ENCODE measurements at places on chromosomes 3 and 15.

DNA sequence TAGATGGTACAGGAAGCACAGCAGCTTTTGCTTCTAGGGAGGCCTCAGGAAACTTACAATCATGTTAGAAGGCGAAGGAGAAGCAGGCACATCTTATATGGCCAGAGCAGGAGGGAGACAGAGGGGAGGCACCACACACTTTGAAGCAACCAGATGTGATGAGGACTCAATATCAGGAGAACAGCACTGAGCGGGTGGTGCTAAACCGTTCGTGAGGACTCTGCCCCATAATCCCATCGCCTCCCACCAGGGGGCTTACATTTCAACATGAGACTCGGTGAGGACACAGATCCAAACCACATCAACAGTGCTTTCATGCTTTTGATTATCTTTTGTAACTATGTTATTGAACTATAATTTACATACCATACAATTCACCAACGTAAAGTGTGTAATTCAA lies 7.6 kb upstream of the TMEM44 start:
- peak; percentile 82 for DNase-seq

- DNase-seq: peak; percentile 88
These were observed 111.4 kb downstream of the DLG1 start for GRCh38 chr3:197186887-197187588.

- peak; percentile 72 for DNase-seq
These were observed 98.6 kb downstream of the TCF12 start for GRCh38 chr15:57017024-57017423.

- DNase-seq: no peak
These were observed 5.9 kb upstream of the CD47 start for GRCh38 chr3:108096532-108097321.

DNA sequence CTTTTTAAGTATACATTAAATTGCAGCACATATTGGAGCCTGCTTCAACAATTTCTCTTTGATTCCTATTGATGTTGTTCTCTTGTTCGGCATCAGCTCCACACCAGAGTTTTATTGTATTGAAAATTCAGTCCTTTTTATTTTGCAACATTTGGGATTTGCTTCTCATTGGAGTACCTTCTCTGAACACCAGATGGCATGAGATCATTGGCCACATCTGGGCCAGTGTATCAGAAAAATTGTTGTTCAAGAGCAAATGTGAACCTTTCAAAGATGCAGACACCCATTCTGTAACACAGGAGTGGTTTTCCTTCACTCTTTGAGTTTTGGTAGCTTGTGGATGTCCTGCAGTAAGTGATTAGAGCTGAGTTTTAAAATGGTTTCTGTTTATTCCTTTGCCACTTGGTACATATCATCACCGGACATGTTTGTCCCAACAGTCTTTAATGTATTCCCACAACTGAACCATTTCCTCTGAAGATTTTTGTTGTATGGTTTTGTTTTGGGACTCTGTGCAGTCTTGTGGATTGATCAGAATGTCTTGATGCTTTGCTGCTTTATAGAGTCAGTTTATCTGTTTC lies 96.1 kb downstream of the MCTP2 start:
- peak; percentile 75 for DNase-seq

DNA sequence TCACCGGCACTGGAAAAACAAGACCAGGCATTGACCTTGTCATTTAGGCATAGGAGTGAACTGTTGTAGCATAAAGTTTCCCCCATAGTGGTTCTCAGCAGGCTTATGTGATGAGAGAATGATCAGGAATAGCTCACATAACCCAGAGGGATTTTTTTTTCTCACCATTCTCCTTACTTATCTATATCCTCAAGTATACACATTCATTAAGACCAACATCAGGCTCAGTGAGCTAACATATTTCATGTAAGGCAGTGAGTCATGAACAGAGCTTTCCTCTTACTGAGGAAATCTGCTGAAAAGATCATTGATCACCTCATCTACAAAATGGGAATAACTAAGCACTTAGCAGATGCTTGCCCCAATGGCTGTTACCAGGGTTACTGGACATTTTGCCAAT lies 396.6 kb upstream of the TMCO5A start:
- DNase-seq: no peak

GRCh38 chr15:73928241-73928579 lies 1.9 kb downstream of the LOXL1 start:
- DNase-seq: no peak

GRCh38 chr15:89631902-89632264 lies 23.4 kb downstream of the KIF7 start:
- no peak for DNase-seq

DNA sequence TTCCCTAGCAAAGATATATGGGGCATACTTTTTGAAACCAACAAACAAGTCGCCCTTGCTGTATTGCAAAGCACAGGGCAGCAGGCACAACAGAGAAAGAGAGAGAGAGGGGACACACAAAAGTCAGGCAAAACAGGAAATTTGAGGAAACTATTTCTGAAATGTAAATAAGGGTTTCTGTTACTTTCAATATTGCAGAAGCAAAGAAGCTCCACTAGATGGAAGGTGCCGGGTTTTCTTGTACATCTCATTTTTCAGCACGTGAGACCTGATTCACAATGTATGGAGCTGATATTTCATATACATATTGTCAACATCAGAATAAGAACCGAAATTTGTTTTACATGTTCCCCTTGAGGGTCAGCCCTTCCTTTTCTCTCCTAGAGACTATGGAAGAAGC lies 127.4 kb downstream of the FOXP1 start:
- peak; percentile 65 for DNase-seq

DNA sequence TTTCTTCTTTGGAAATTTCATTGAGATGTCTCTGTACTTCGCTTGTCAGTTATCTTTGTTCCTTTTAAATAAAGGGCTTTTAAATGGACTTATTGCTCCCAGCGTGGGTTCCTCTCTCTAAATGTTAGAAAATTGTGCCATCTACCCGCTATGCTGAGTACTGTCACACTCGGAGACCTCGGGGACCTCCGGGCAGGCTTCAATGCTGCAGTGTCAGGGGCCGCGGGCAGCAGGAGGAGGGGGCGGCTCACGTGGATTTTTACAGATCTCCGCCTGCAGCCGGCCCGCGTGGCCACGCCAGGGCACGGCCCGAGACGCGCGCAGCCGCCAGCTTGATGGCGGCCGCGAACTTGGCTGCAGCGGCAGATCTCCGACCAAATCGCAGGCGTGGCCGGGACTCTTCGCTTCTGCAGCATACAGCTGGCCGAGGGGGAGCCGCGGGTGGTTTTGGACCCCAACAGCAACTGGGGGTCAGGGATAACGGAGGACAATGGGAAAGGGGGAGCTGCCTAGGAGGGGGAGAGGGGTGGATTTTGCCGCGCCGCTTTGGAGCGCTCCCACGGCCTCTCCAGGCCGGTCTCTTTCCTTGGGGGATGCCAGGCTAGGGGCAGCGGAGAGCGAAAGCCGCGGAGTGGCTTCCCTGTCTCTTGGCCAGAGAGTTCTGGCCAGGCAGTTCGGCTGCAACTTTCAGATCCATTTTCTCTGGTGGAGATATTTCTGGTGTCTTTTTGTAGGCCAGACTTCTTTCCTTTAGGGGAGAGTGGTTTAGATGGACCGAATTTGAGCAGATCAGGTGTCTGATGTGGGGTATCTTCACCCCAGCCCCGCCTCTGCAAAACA lies 15.3 kb downstream of the NR2F2 start:
- peak; percentile 75 for DNase-seq

DNA sequence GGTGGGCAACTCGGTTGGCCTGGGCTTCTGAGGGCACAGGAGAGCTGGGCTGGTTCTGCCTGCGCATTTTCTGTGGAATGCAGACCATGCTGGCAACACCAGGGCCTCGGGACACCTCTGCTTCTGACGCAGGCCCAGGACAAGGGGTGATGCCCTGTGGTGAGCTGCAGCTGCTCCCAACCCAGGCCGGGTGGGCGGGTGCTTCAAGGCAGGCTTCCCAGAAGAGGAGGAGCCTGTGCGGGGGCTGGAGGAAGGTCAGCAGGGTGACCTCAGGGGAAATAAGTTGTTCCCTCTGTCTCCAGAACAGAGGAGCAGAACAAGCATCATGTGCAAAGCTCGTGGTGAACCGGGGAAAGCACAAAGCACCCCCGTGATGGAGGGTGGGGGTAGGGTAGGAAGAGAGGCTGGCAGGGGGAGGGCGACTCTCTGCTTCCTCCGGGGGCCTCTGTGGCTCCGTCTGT lies 11.0 kb upstream of the PLXNA1 start:
- no peak for DNase-seq

DNA sequence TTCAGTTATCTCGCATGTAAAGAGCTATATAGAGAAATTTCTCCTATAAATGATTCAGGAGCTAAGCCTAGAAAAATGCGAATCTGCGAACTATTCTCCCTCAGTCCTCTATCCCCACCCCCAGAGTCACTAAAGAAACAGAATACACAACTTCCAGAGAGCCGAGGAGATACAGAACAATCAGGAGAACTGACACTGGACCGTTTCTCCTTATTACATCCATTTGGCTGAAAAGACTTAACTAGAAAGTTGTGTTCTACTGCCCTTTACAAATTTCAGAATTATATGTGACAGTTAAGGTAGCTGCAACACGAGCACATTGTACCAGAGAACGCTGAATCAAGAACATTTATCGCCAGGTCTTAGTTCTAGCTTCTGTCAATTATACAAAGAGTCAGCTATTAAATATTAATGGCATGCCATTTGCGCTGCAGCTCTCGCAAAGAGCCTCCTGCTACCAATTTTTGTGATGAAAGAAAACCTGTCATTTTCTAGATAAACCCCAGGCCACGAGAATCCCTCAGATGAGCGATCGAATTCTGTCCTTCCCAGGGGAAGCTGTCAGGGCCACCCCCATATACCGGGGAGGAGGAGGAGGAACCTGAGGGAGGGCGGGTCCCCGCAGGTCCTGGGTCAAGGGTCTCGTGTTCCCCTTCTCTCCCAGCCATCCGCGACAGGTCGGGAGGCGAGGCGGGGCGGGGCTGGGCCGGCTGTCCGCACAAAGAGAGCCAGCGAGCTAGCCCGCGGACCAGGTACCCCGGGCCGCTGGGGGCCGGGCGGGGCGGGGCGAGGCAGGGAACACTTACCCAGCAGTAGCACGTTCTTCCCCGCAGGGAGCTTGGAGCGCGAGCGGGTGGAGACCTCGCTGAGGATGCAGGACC lies 878 bp downstream of the DYNC1LI1 start:
- peak; percentile 76 for DNase-seq

- no peak for DNase-seq
These were observed 30.6 kb downstream of the INTS14 start for GRCh38 chr15:65580287-65580686.

- no peak for DNase-seq
These were observed 368.9 kb upstream of the ONECUT1 start for GRCh38 chr15:53158995-53159394.

DNA sequence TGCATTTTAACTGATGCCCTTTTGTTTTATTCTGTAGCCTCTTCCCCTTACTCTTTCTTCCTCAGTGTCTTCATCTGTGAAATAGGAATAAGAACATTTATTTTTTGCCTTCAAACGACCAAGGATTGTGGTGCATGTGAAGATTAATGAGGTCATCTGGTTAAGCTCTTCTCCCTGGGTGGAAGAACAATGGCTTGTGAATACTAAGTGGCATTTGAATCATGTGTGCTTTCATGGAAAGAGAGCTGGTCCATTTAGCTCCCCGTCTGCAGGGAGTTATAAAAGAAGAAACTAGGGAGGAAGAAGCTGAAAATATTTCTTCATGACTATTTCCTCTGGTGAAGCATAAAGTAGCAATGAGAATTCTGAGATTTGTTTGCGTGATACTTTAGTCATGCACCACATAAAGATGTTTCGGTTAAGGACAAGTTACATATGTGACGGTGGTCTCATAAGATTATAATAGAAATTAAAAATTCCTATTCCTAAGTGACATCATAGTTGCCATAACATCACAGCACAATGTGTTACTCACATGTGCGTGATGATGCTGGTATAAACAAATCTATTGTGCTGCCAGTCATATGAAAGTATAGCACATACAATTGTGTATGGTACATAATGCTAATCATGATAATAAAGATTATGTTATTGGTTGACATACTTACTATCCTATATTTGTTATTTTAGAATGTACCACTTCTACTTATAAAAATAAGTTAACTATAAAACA lies 374.3 kb downstream of the RBMS3 start:
- no peak for DNase-seq

- DNase-seq: no peak
These were observed 19.0 kb downstream of the TM4SF4 start for GRCh38 chr3:149493315-149494021.

GRCh38 chr15:43241100-43241499 lies 20.3 kb upstream of the EPB42 start:
- no peak for DNase-seq

- DNase-seq: no peak
These were observed 121.9 kb upstream of the CTDSPL start for GRCh38 chr3:37739579-37740290.

GRCh38 chr3:32456429-32457130 lies 46.1 kb downstream of the CMTM6 start:
- no peak for DNase-seq

- DNase-seq: no peak
These were observed 37.9 kb downstream of the ADIPOQ start for GRCh38 chr3:186880406-186880805.

DNA sequence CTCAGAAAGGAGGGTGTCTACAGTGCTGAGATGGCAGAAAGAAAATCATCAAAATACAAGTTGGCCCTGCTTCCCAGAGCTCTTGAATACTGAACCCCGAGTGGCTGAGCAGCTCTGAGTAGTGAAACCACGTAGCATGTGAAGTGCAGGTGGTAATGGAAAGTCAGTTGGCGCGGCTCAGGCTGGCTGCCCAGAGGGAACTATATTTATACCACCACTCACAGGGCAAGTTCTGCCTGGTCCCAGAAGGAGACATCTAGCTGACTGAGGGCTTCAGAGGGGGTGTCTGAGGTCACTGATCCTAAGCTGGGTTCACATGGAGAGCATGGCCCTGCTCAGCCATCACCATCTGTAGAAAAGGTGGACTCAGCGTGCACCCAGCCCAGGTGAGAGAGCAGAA lies 129.6 kb upstream of the AGBL1 start:
- no peak for DNase-seq

DNA sequence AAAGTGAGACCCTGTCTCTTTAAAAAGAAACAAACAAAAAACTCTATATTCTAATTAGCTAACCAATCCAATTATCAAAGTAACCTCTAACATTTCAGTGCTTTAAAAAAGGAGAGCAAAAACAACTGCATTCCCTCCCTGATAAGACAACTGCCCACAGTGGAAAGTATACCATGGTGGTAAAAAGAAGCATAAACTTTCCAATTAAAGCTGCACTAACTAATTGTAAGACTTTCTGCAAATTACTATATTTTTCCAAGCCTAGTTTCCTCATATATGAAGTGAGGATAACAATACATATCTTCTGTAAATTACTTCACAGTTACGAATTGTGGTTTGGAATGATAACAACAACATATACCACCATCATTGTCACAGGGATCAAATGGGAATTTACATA lies 35.5 kb downstream of the STAG1 start:
- peak; percentile 44 for DNase-seq

- no peak for DNase-seq
These were observed 48.0 kb downstream of the B3GNT5 start for GRCh38 chr3:183300996-183301562.

GRCh38 chr15:75436881-75437280 lies 14.6 kb downstream of the SIN3A start:
- DNase-seq: no peak

GRCh38 chr15:44775953-44776352 lies 39.6 kb downstream of the TRIM69 start:
- peak; percentile 34 for DNase-seq

Measured in hematopoietic multipotent progenitor cell treated with erythropoietin and hydrocortisone succinate and interleukin-3 and kit ligand, for 4 days (in vitro differentiated cells).